Skin of body (tissue), 3 donors: ENCODE measurements at places on chromosomes 2 and 18. TPM values are rescaled to one million over a fixed set of nuclear protein-coding genes. Genes with fewer than 3 reads are reported as not detected.

Gene KCNS3
- 17.8 TPM for total RNA-seq

Gene TMEM169
- total RNA-seq, result 0.69 TPM

Gene APCDD1
- 125 TPM for total RNA-seq

Gene PLA2R1
- total RNA-seq, result 11.3 TPM

Gene CD226
- total RNA-seq, result 1.4 TPM

Gene FOSL2
- 62.8 TPM for total RNA-seq

Gene EFHD1
- total RNA-seq, result 2.7 TPM

Gene GKN2
- not detected for total RNA-seq

Gene EVX2
- total RNA-seq, result not detected

Gene PDCD1
- total RNA-seq, result 0.10 TPM
